ENCODE measurements at places on chromosomes 1 and 21.

DNA sequence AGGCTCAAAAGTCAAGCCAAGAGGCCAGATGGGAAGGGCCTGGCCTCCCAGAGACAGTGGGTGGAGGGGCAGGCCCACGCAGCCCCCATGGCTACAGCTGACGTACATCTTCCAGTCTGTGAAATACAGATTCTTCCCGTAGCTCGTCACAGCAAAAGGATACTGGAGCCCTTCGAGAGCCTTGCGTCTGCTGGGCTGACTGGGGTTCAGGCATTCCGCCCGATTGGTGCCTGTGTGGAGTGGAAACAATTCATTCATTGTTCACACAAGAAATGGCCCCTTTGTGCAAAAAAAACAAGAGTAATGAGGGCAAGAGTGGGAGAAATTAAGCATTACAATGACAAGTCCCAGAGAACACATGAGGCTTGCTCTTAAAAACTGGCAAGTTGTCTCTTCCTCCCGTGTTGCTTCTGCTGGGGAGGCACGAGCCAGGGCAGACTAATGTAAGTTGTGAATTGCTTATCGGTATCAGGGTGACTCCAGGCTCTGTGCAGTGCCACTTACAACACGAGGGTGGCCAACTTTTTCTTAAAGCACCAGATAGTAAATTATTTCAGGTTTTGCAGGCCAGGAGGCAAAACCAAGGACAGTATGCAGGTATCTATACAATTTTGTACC, 85.1 kb downstream of the NID1 start:
- DNase-seq: no peak

DNA sequence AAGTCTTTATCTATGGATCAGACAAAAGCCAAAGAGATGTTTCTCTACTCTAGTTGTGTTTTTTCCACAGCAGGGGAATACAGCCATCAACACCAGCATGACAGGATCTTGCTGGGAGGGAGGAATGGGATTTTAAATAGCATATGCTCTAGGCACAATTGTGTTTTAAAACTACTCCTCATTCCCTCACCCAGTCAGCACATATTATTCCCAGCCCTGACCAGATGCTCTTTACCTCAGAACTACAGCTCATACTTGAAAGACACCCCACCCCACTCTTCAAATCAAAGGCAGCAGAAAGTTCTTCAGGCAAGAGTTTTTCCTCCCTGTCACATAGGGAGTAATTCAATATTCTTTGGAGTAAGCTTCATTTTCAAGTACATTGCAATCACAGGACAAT, 46.2 kb upstream of the TBX15 start:
- DNase-seq: no peak

DNA sequence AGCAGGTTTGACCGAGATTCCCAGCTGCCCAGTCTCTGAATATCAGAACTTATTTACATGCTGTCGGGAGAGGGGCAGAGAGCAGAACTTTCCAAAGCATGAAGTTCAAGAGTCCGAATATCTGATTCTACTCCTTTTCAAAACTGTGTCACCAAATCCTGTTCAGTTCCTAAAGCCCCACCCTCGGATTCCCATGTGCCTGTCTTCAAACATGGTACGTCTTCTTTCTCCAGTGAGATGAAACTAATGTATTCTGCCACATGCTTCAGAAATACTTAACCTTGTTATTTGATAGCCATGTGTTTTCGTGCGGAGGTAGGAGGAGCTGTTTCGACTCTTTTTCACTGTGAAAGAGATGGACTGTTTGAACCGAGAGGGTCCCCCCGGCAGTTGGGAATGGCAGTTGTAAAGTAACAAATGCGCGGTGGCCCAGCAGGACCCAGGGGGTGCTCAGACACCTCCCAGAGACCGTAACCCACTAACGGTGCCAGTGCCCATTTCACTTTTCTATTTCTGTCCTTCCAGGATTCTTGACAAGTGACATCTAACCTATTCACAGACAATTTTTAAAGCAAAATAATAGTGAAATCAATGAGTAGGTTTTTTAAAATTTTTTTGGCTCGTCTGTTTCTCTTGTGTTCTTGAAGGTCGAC, 67.2 kb downstream of the ZBTB18 start:
- no peak for DNase-seq

- DNase-seq: no peak
These were observed 1.9 kb downstream of the DHRS3 start for GRCh38 chr1:12615865-12616708.

GRCh38 chr21:44275041-44275440, 10.6 kb upstream of the AIRE start:
- DNase-seq: no peak

DNA sequence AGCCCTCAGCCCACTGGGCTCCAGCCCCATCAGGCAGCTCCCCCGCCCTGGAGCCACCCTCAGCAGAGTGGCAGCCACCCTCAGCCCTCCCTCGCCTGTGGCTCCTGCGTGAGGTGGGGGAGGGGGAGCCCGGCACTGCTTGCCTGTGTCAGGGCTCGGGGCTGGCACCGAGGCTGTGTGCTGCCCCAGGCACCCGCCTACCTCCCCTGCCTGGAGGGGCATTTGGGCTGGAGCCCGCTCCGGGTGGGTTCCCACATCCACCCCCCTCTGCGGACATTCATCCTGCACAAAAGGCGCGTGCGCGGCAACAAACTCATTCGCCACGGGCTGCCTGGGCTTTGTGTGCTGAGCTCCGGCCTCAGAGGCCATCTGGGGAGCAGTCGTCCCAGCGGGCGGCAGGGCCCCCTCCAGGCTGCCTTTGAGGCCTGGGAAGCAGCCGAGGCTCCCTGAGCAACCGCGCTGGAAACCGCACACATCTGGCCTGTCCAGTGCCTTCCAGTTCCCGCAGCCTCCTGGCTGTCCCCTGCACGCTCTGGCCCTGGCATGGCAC, 12.6 kb upstream of the TNFRSF14 start:
- peak; percentile 43 for DNase-seq

- no peak for DNase-seq
These were observed 154.2 kb downstream of the RERE start for GRCh38 chr1:8663090-8663802.

DNA sequence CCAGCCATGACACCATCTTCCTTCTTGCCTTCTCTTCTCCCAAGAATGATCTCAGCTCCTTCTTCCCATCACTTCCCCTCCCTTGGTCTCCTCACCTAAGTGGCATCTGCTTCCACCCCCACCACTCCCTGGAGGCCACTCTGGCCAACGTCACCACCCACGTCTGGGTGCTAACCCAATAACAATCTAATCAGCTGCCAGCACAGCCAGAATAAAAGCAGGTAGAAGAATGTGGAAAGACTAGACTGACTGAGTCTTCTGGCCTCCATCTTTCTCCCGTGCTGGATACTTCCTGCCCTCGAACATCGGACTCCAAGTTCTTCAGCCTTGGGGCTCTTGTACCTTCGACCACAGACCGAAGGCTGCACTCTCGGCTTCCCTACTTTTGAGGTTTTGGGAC, 245.3 kb upstream of the CSF3R start:
- DNase-seq: no peak

DNA sequence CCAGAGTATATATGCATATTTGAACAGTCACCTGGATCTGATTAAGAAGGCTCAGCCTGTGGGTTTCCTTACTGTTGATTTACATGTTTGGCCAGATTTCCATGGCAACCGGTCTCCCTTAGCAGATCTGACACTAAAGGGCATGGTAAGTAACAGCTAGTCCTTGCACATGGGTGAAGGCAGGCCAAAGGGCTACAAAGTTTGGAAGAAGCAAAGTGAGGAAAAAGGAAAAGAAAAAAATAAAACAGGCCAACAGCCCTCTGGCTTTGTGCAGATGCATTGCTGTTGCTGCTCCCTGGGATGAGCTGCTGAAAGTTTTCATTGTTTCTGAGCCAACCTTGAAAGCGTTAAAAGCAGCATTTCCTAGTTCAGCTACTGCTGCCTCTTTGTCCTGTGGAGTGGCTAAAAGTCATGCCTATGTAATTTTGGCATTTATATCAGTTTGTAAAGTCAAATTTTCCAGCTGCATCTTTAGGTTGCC, 176.5 kb upstream of the HOOK1 start:
- DNase-seq: no peak

DNA sequence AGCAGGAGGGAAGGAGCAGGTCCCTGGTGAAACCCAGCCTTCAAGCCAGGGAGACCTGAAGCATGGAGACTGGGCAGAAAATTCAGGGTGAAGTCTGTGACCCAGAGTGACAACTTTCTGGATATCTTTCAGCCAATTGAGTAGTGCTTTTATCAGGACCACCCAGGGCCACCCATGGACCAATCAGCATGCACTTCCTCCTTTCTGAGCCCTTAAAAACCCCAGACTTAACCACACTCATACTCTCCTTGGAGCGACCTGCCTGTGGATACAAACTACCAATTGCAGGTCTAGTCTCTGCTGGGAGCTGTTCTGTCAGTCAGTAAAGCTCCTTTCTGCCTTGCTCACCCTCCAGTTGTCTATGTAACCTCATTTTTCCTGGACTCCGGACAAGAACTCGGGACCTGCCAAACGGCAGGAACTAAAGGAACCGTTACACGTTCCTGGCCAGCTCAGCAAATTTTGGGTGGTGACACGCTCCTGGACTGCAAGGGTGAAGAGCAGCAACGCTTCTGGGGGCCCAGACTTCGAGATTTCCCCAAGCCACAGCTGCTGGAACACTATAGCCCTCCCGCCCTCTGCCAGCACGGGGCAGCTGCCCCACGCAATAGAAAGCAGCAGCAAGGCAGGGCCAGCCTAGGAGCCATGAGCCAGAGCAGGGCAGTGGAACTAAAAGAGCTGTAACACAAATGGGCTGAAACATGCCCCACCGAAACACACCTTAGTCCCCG, 1183.4 kb downstream of the AMY1C start:
- no peak for DNase-seq

- DNase-seq: peak; percentile 15
These were observed 23.0 kb upstream of the ZBTB40 start for GRCh38 chr1:22428672-22429071.

DNA sequence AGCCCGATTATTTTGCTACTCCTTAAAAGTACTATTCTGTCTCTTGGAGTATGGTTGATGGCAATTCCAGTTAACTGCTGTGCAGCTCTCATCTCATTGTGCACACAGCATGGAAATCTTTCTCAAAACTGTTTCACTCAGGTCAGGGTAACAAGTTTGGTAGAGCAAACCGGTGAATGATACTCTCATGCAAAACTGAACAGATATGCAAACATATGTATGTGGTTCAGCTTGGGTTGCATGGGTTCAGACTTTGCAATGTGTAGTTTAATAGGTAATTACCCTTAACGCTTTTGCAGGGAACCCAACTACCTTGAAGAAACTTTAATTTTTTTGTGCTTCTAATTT, 2.2 kb downstream of the GADD45A start:
- no peak for DNase-seq

- DNase-seq: no peak
These were observed 77.1 kb upstream of the PRMT6 start for GRCh38 chr1:106979371-106979770.

- no peak for DNase-seq
These were observed 26.1 kb downstream of the KCNJ15 start for GRCh38 chr21:38282921-38283320.

- no peak for DNase-seq
These were observed 127.3 kb upstream of the APP start for GRCh38 chr21:26297851-26298250.

- DNase-seq: no peak
These were observed 4.3 kb upstream of the MFAP2 start for GRCh38 chr1:16984717-16985116.

GRCh38 chr1:171718216-171718615, 23.6 kb downstream of the VAMP4 start:
- DNase-seq: no peak

- DNase-seq: no peak
These were observed 80.4 kb downstream of the KIF26B start for GRCh38 chr1:245235156-245235555.

GRCh38 chr1:65316233-65316632, 6.9 kb downstream of the DNAJC6 start:
- DNase-seq: no peak

GRCh38 chr1:27603309-27603680, 649 bp downstream of the AHDC1 start:
- no peak for DNase-seq

DNA sequence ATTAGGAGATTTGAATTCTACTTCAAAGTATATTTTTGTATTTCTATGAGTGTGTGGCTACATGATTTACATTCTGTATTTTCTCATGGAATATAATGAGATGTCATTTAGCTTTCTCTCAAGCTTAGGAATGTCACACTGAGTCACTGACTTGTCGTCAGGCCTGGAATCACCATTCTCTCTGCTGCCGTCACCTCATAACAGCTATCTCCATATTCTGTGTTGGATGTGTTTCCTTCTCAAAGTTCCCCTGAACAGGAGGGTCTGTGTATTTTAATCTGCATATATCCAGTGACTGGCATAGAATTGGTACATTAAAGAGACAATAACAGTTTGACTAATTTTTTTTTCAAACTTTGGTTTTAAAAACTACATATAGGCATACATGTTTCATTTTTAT, 35.9 kb downstream of the LYPLAL1 start:
- DNase-seq: no peak

- no peak for DNase-seq
These were observed 5.1 kb upstream of the HES4 start for GRCh38 chr1:1004780-1005697.

DNA sequence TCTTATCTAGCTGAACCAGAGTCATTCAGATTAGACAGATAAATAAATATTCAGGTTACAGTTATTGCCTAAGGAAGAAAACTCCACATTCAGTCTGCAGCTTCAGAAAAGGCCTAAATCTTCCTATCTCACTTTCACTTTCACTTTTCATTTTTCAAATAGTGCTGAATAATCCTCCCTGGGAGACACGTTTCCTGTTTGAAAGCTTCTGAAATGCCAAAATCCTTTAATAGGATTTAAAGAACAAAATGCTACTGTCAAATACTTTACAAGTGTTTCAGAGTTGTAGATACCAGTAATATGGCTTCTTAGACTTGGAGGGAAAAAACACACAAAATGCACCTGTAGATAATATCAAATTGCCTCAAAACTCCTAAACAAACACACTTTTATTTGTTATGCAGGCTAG, 3.9 kb downstream of the PSMB2 start:
- DNase-seq: no peak

- no peak for DNase-seq
These were observed 59.9 kb downstream of the TOR3A start for GRCh38 chr1:179141592-179142251.

DNA sequence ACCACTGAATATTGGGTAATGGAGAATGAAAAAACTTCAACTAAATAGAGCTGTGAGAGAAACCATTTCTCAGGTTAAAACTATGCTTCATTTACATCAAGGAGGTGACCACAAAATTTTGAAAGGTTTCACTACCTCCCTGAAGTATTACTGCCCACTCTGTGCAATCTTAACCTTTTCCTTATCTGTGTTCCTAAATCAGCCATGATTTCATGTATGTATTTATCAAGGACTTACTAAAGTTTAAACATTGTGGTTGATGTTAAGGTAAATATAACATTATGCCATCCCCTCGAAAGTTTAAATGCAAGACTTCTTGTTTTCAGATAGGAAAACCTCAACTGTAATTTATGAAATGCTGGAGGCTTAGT, 84.4 kb downstream of the CLEC20A start:
- DNase-seq: no peak

GRCh38 chr1:67745875-67746698, 61.1 kb downstream of the GADD45A start:
- DNase-seq: no peak

Data from T follicular helper cell (primary cell).